ENCODE measurements at places on chromosomes 13 and 19. TPM values are rescaled to one million over a fixed set of nuclear protein-coding genes. Genes with fewer than 3 reads are reported as not detected.

- peaks cover 8% of the 10 kb centered on the region for H3K4me1 ChIP-seq
- no peak for DNase-seq
- H3K36me3 ChIP-seq = peaks cover 13% of the 10 kb centered on the region
- H3K27ac ChIP-seq = no peak overlapping the region
- H3K27me3 ChIP-seq = no peaks in the 10 kb centered on the region
Measured at GRCh38 chr13:100657881-100658315, 16.7 kb downstream of the TMTC4 start.

GRCh38 chr19:43809762-43810696 lies 7.8 kb upstream of the LYPD5 start:
- no peaks in the 10 kb centered on the region for H3K4me1 ChIP-seq
- no peaks in the 10 kb centered on the region for H3K36me3 ChIP-seq
- no peak overlapping the region for H3K27ac ChIP-seq
- no peaks in the 10 kb centered on the region for H3K27me3 ChIP-seq

- H3K4me3 ChIP-seq = no peak overlapping the region
- no peaks in the 10 kb centered on the region for H3K27me3 ChIP-seq
- H3K27ac ChIP-seq = no peak overlapping the region
- H3K4me1 ChIP-seq = peaks cover 15% of the 10 kb centered on the region
Measured at GRCh38 chr13:90416938-90417337, 930.5 kb upstream of the MIR17HG start.

- H3K36me3 ChIP-seq = no peaks in the 10 kb centered on the region
- H3K4me1 ChIP-seq = no peaks in the 10 kb centered on the region
- H3K4me3 ChIP-seq = no peak overlapping the region
Measured at GRCh38 chr19:50223439-50223716, 20.0 kb downstream of the MYH14 start.

DNA sequence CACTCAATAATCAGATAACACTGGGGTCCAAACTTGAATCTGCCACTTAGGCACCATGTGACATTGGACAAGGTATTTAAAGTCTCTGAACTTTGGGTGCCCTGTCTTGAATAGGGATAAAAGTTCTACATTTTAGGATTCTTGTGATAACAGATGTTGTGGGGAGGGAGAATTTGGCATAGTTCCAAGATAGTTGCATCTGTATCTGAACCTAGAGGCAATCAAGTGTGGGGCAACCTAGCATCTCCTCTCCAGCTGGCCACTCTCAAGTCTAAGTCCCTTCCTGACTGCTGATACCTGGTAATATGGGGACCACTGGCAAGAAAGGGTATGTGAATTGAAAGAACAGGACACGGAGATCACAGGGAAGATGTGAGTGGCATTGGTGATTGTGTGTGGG lies 256.1 kb downstream of the FOXO1 start:
- no peaks in the 10 kb centered on the region for H3K27me3 ChIP-seq
- H3K27ac ChIP-seq = no peak overlapping the region
- no peak for DNase-seq
- H3K4me1 ChIP-seq = peaks cover 14% of the 10 kb centered on the region

Gene NLRP5
- total RNA-seq = not detected

Gene OVOL3
- not detected for total RNA-seq

GRCh38 chr13:22336460-22336859 lies 665.6 kb downstream of the FGF9 start:
- H3K4me1 ChIP-seq = no peaks in the 10 kb centered on the region
- no peak overlapping the region for H3K27ac ChIP-seq
- no peak overlapping the region for H3K4me3 ChIP-seq
- no peaks in the 10 kb centered on the region for H3K36me3 ChIP-seq
- DNase-seq = no peak

Gene FFAR3
- not detected for total RNA-seq

GRCh38 chr13:91195789-91196188 lies 151.7 kb upstream of the MIR17HG start:
- H3K4me3 ChIP-seq = no peak overlapping the region
- no peak overlapping the region for H3K27ac ChIP-seq
- no peaks in the 10 kb centered on the region for H3K4me1 ChIP-seq
- H3K36me3 ChIP-seq = no peaks in the 10 kb centered on the region

- no peak overlapping the region for H3K4me3 ChIP-seq
- DNase-seq = peak; percentile 6
- H3K27ac ChIP-seq = no peak overlapping the region
Measured at GRCh38 chr13:112057736-112058518, 9.0 kb upstream of the SOX1 start.

DNA sequence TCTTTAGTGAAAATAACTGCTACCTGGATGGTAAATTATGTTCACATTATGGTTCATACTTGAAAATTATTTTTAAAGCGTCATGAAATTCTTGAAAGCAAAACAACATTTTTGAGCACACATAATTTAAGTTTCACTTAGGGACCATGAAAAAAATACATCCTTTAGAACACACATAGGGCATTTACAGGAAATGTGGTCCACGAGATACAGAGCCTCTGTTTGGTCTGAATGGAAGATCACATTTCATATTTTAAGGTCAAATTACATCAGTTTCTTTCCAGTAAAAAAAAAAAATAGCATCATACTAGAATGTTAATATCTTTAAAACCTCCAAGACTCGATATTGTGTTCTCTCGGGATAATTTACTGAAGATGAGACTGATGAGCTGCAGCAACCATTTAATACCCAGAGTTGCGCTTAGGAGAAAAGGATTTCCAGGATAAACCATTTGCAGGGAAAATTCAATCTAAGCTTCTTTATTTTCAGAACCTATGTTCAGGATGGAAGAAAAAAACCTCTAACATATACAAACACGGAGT lies 720.7 kb downstream of the DIAPH3 start:
- H3K4me3 ChIP-seq = no peak overlapping the region
- DNase-seq = peak; percentile 92
- H3K36me3 ChIP-seq = no peaks in the 10 kb centered on the region
- H3K27ac ChIP-seq = no peak overlapping the region

- no peak overlapping the region for H3K4me3 ChIP-seq
- peak; percentile 53 for DNase-seq
- no peaks in the 10 kb centered on the region for H3K27me3 ChIP-seq
- no peak overlapping the region for H3K27ac ChIP-seq
Measured at GRCh38 chr19:56637976-56638555, 4.9 kb upstream of the SMIM17 start.

DNA sequence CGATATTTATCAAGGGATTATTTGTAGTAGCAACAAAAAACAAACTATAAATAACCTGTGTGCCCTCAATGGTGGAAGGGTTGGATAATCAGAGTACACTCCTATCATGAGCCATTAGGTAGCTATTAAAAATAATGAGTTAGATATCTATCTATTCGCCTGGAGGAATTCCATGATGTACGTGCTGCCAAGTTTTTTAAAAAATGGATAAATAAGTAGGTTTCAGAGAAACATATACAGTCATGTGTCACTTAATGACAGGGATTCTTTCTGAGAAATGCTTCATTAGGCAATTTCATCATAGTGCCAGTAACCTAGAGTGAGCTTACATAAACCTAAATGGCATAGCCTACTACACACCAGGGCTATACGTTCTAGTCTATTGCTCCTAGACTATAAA lies 6.2 kb upstream of the OR1I1 start:
- no peaks in the 10 kb centered on the region for H3K36me3 ChIP-seq
- H3K27me3 ChIP-seq = no peaks in the 10 kb centered on the region
- no peak for DNase-seq
- H3K4me3 ChIP-seq = no peak overlapping the region

- no peaks in the 10 kb centered on the region for H3K27me3 ChIP-seq
- H3K4me3 ChIP-seq = no peak overlapping the region
- peaks cover 2% of the 10 kb centered on the region for H3K36me3 ChIP-seq
- peaks cover 37% of the 10 kb centered on the region for H3K4me1 ChIP-seq
- no peak for DNase-seq
Measured at GRCh38 chr13:106500445-106500844, 35.0 kb downstream of the EFNB2 start.

DNA sequence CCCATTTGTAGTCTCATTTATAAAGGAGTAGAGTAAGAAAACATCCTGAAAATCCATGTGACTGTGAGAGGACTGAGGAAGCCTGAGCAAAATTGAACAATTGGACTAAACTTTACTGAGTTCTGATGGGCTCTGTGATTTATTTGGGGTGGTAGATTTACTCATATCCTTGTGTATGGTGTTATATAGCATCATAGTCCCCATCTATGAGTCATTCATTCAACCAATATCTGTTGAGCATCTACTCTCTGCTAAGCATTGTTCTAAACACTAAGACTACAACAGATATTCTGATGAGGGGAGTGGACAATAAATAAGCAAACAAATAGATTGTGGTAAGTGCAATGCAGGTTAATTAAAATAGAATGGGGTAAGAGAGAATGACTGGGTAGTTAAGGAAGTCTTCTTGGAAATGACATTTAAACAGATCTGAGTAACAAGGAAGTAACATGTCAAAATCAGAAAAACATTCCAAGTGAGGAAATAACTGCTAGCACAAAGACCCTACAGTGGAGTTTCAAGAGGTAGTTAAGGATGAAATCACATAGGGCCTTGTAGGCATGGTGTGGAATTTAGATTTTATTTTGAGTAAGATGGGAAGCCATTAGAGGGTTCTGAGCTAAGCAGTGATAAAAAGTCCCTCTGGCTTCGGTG lies 36.3 kb upstream of the MLNR start:
- H3K27ac ChIP-seq = no peak overlapping the region
- H3K4me3 ChIP-seq = no peak overlapping the region
- H3K4me1 ChIP-seq = peaks cover 17% of the 10 kb centered on the region
- no peaks in the 10 kb centered on the region for H3K27me3 ChIP-seq

DNA sequence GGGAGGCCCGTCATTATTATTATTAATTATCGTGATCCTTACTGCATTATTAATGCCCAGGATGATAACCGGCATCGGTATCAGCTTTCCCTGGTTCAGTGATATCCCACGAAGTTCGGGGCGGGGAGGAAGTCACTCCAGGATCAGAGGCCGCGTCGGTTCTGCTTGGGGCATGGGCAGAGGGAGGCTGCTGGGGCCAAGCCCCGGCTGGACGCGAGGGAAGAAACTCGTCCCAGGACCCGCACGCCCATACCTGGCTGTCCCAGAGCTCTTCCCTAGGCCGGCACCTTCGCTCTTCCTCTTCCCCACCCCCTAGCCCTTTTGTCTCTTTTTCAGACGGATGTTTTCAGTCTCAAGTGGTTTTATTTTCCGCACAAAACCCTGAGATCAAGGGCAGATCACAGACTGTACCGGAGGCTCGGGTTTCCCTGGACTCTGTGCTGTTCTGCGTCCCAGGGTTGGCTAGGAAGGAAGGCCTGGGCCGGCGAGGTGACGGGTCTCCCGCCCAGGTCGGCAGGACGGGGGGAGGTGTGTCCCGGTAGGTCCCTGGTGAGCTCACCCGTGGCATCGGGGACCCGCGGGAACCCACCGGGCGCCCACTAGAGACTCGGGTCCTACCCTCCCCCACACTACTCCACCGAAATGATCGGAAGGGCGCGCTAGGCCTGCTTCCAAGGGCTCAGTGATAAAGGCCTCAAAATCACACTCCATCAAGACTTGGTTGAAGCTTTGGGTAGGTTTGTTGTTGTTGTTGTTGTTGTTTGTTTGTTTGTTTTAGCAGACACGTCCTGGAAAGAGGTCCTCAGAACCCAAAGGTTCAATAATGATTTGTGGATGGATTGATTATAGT lies 7.9 kb downstream of the ZIC2 start:
- H3K27me3 ChIP-seq = peaks cover 98% of the 10 kb centered on the region
- no peak for DNase-seq
- no peaks in the 10 kb centered on the region for H3K4me1 ChIP-seq
- no peak overlapping the region for H3K27ac ChIP-seq

All from endothelial cell of umbilical vein (primary cell).